A549 treated with Hydrocortisone at 1 μM for 4 hours (cell line): ENCODE measurements at places on chromosomes 6 and 20. TPM values are rescaled to one million over a fixed set of nuclear protein-coding genes. Genes with fewer than 3 reads are reported as not detected.

The SGK2 gene
- 7.1 to 8.1 TPM (median 7.2 TPM) in 5 replicates for total RNA-seq

The C20orf204 gene
- total RNA-seq = 0.23 to 0.52 TPM (median 0.32 TPM) in 5 replicates

The FAM83C gene
- total RNA-seq = 0.06 to 0.16 TPM (median 0.13 TPM) in 5 replicates

The CDKAL1 gene
- total RNA-seq = 3.1 to 4.9 TPM (median 3.2 TPM) in 5 replicates

The GLP1R gene
- not detected in 5 replicates for total RNA-seq

The TMEM74B gene
- 2.5 to 4.5 TPM (median 3.4 TPM) in 5 replicates for total RNA-seq

The MCCD1 gene
- not detected in 5 replicates for total RNA-seq

The TMEM181 gene
- 11.6 to 17.0 TPM (median 14.8 TPM) in 5 replicates for total RNA-seq

The UST gene
- total RNA-seq = 3.0 to 5.0 TPM (median 4.5 TPM) in 5 replicates

The PHF20 gene
- 30.5 to 42.4 TPM (median 36.1 TPM) in 5 replicates for total RNA-seq

The SPDEF gene
- 1.4 to 2.0 TPM (median 1.9 TPM) in 5 replicates for total RNA-seq

The PPP1R10 gene
- total RNA-seq = 30.0 to 47.5 TPM (median 32.7 TPM) in 5 replicates

The XPO5 gene
- 24.5 to 32.5 TPM (median 26.6 TPM) in 5 replicates for total RNA-seq

The FARS2 gene
- 9.6 to 11.3 TPM (median 10.7 TPM) in 5 replicates for total RNA-seq

The AVP gene
- not detected in 5 replicates for total RNA-seq

The SMOC2 gene
- total RNA-seq = 0.02 to 0.05 TPM (median 0.03 TPM) in 3 of 5 replicates, not detected in the others

The MDN1 gene
- total RNA-seq = 10.1 to 14.0 TPM (median 11.8 TPM) in 5 replicates

The HLA-DQA2 gene
- total RNA-seq = not detected in 5 replicates

The PBX2 gene
- total RNA-seq = 13.5 to 17.2 TPM (median 15.7 TPM) in 5 replicates

The SLC35F1 gene
- total RNA-seq = 0.03 TPM in 1 of 5 replicates, not detected in the others

The OGFRL1 gene
- 4.3 to 7.2 TPM (median 5.4 TPM) in 5 replicates for total RNA-seq

The UBE2C gene
- 205 to 246 TPM (median 237 TPM) in 5 replicates for total RNA-seq

The PREP gene
- total RNA-seq = 33.7 to 38.8 TPM (median 36.4 TPM) in 5 replicates

The SRSF12 gene
- 1.3 to 2.2 TPM (median 1.7 TPM) in 5 replicates for total RNA-seq

The C2 gene
- total RNA-seq = 0.17 to 0.46 TPM (median 0.38 TPM) in 5 replicates
